T-helper 2 cell treated with Interferon-gamma antibody and Interleukin-4, amounts not matched to agents 5 μg/mL and 100 μg/mL, for 36 hours (primary cell): ENCODE measurements at places on chromosomes 12 and 14.

- DNase-seq: no peak
Observed at GRCh38 chr14:68811171-68811570, 18.3 kb upstream of the ZFP36L1 start.

DNA sequence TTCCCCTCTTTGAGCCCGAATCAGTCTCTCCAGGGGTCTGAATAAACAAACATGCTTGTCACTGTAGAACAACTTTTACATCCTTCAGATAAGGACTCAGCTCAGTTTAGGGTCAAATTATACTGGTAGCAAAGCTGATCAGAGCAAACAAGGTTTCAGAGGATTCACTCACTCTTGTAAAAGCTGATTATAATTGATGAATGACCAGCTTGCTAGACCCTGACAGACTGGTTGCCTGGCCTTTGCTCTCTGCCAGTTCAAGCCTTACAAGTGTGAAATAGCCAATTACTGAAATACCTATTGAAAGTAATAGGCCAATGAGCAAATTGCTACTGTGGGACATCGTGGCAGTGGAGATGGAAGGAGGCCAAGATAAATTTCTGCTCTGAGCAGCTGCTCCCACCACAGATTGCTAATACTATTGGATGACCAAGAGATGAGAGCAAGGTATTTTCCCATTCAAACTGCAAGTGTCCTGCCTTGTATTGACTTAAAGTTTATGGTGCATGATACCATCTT, 177.6 kb downstream of the PDZRN4 start:
- no peak for DNase-seq

DNA sequence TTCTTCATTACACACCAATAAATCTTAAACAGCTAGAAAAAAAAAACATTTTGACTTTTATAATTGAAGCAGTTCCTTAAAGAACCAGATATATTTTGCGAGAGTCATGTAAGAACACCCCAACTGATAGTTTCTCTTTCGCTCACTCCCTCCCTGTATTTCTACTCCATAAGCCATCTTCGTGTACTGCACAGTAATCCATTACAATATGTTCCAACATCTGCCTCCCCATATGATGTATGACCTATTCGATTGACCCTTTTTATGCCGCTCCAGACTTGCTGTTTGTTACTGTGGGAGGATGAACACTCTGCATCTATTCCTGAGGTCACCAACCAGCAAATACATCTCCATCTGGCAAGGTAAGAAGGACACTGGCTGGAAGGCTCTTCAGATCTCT, 331.7 kb downstream of the SOX5 start:
- DNase-seq: no peak

GRCh38 chr12:24424889-24425600, 475.6 kb upstream of the SOX5 start:
- DNase-seq: peak; percentile 4

GRCh38 chr12:38350342-38351174, 34.0 kb downstream of the ALG10B start:
- no peak for DNase-seq

DNA sequence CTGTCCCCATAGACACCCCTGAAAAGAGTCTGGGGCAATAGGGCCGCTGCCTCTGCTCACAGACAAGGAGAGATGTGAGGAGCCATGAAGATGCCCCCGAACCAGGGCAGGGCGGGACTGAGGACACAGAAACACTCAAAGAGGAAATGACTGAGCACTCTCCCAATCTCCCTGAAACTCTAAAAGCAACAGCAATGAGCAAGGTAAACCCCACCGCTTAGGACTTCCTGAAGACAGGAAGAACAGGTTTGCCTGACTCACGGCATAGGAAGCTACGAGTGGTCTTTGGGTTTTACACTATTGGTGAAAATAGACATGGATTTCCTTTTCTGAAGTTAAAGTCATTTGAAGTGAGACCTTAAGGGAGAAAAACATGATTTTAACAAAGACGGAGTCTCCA, 32.5 kb downstream of the STX2 start:
- no peak for DNase-seq

GRCh38 chr12:20376984-20377383, 8.6 kb downstream of the PDE3A start:
- DNase-seq: no peak

DNA sequence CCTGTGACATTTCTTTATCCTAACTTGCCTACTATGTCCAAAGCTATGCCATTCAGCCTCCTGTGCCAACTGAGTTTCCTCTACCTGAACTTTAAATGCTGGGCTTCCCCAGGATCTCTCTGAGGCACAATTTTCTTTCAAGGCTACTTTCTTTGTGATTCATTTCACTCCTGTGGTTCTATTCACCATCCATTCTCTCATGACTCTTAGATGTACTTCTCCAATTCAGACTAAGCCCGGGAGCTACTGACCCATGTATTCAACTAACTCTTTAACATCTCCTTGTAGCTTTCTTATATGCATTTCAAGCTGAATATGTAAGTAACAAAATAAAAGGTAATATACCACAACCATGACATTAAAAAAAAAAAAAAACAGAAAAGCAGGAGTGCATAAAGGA, 738.9 kb upstream of the USP15 start:
- DNase-seq: no peak

GRCh38 chr12:1805441-1806081, 14.8 kb upstream of the LRTM2 start:
- no peak for DNase-seq

DNA sequence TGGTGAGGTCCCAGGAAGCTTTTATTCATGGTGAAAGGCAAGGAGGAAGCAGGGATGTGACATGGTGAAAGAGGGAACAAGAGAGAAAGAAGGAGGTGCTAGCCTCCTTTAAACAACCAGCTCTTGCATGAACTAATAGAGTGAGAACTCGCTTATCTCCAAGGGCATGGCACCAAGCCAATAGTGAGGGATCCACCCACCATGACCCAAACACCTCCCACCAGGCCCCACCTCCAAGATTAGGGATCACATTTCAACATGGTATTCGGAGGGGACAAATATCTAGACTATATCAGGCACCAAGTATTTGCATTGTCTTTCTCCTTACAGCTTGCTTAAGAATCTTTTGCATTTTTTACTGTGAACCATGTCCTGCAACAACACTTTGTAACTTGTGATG, 91.9 kb upstream of the DHRS4 start:
- no peak for DNase-seq
